ENCODE measurements at places on chromosomes 7 and 10. TPM values are rescaled to one million over a fixed set of nuclear protein-coding genes. Genes with fewer than 3 reads are reported as not detected.
A peak's percentile ranks its signal among the peaks of the same experiment; 100 is the strongest.

- DNase-seq: no peak
These were observed 102.0 kb downstream of the WNT2 start for GRCh38 chr7:117220836-117221235.

Gene GHRHR
- total RNA-seq: not detected

Gene CDK1
- total RNA-seq: 131 TPM

DNA sequence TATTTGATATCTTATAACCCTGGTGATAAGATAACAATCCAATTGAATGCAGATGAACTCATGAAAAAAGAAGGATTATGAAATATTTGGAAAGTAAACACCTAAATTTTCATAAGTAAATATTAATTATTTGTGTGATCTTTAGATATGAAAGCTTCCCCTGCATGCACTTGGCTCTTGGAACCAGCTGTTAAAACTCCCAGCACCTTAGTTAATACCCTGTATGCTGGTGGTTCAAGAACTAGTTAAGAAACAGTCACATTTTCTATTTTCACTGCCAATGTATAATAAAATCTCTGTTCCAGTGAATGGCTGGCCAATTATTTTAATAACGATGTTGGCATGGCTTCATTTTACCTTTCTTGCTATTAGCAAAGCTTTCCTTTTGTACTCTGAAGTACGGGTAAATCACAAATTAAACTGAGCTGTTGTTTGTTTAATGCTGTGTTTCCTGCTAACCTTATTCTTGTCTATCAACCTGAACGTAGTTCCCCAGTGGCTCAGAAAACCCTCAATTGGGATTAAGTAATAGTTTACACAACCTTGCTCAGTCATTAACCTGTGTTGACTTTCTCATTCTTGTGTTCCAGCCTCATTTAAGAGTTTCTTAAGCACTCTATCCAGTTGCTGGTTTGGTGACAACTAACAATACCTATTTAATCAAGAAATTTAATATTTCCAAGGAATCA, 38.9 kb downstream of the MET start:
- DNase-seq: no peak

GRCh38 chr7:31550432-31550831, 36.5 kb downstream of the ITPRID1 start:
- no peak for DNase-seq

Gene UNC5B
- total RNA-seq: 11.4 TPM

DNA sequence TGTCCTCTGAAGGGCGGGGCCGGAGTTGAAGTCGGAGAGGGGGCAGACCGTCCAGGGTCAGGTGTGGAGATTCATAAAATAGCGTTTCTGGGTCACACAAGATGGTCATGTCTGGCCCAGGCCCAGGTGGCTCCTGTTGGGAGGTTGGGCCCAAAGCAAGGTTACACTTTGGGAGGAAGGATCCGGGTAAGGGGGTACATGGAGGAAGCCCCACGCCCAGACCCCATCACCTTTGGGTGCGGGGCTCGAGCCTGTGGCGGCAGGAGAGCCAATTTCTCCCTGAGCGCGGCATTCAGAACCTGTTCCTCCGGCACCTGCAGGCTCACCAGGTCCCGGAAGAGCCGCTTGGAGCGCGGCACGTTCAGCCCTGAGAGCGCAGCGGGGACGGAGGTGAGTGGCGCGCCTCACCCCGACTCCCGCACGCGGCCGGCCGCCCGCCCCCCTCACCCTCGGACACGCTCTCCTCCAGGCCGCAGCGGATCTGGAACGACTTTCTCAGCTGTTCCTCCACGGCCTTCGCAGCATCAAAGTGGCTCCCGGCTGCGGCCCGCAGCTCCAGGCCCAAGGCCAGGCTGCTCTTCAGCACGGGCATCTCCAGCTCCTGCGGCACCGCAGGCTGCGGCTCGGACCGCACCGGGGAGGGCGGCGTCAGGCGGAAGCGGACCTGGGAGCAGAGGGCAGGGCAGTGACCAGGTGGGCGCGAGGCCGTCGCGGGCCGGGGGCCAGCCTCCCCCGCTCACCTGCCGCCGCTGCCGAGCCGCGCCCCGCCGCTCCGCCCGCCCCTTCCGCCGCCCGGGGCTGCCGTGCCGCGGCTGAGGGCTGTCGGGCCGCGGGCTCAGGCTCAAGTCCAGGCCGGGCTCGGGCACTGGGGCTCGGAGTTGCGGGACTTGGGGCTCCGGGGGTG, 644 bp downstream of the PPP1R35 start:
- DNase-seq: peak; percentile 29

- DNase-seq: peak; percentile 88
These were observed 91.7 kb downstream of the CCDC3 start for GRCh38 chr10:12909836-12910185.

Gene ATP6V1F
- 97.0 TPM for total RNA-seq

- no peak for DNase-seq
These were observed 11.7 kb downstream of the SRPK2 start for GRCh38 chr7:105376908-105377533.

DNA sequence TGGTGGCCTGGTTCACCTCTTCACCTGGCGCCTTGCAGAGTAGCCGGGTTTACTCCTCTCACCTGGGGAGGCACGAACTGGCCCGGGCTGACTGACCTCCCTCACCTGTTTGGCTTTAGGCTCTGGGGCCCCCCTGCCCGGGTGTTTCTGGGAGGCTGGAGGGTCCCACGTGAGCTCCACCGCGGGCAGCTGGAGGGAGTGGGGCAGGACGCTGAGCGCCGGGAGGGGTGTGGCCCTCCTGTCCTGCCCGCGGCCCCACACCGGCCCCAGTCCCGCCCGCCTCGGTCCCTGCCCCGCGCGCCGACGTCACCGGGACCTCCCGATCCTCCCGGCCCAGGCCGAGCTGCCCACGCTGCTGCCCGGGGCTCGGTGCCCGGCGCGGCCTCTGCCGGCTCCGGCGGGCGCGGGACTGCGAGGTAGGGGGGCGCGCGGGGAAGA, at the start of gene AMZ1:
TSS of gene AMZ1 (plus strand) at position 322 of the 438 bp plus-strand sequence. CDS start 12,250 bp downstream, outside the sequence.
- peak; percentile 34 for DNase-seq

DNA sequence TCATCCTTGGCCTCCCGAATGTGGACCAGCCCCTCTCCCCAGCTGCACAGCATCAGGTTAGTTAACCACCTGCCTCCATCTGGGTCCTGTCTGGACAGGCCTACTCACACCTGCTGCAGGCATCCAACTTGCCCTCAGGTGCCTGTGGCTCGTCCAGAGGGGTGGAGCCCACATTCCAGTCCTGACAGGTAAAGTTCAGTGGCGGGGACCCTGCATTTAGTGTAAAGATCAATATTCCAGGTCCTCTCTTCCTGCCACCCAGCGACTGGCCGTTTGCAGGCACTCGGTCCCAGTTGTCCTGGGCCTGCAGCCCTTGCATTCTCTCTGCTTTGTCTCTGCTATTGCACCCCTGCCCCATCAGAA, 15.0 kb downstream of the HTRA1 start:
- no peak for DNase-seq

- DNase-seq: no peak
These were observed 18.2 kb downstream of the ARID5B start for GRCh38 chr10:61919646-61920215.

Gene ZPBP
- total RNA-seq: not detected

DNA sequence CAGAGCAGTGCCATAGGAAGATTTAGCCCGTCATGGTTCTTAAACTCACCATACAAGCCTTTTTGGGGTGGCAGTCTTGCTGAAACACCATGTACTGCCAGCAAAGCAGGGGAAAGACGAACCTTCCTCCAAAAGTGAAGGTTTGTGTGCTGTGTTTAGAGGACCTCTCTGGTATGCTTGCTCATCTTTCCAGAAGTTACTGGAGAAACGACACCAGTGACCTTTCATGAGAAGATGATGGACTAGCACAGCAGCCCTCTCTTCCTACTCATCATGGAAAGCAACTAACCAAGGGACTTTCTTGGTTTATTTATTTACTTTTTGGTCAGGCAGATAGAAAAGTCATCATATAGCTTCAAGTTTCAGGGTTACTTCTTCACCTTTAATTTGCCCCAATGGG, 247.4 kb downstream of the PTEN start:
- DNase-seq: no peak

GRCh38 chr10:86003201-86003621, 363.4 kb downstream of the GRID1 start:
- no peak for DNase-seq

DNA sequence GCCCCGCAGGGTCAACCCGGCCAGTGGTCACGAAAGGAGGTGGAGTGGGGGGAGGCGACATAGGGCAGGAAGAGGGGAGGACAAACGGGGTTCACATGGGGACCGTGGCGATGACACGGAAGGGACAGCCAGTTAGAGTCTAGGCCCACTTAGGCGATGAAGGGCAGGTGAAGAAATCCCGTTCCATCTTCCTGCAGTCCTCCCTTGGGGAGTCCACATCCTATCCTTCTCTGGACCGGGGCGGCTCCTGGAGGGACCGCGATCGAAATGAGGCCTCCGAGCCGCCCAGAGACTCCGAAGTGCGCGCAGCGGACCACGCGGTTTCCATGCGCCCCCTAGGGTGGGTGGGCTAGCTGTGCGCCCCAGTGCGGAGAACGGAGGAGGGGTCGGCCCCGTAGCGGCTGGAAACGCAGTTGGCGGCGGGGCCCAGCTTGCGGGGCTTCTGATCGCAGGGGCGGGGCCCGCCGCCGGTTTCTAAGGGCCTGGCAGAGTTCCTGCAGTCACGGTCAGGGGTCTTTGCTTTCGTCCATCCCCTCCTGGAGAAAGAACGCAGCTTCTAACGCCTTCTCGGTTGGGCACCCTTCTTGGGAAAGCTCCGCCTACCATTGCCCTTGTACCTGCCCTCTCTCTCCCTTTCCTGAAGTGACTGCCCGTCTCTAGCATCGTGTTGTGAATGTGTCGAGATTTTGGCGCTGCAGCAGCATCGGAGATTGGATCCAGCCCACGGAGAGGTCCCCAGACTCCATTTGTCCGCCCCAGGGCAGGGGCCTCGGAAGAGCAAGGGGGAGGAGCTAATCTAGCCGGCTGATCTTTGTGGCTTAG, 17.9 kb upstream of the TMEM225B start:
- DNase-seq: no peak

Gene ADCY1
- total RNA-seq: 3.9 TPM

GRCh38 chr7:132871419-132871818, 210.5 kb downstream of the CHCHD3 start:
- DNase-seq: no peak

GRCh38 chr10:52256832-52257691, 57.0 kb upstream of the DKK1 start:
- DNase-seq: peak; percentile 21

Gene VIM
- 7,091 TPM for total RNA-seq

- no peak for DNase-seq
These were observed 78.7 kb downstream of the CLEC2L start for GRCh38 chr7:139602143-139602722.

- DNase-seq: peak; percentile 65
These were observed 87.8 kb downstream of the ABCC2 start for GRCh38 chr10:99870123-99870730.

DNA sequence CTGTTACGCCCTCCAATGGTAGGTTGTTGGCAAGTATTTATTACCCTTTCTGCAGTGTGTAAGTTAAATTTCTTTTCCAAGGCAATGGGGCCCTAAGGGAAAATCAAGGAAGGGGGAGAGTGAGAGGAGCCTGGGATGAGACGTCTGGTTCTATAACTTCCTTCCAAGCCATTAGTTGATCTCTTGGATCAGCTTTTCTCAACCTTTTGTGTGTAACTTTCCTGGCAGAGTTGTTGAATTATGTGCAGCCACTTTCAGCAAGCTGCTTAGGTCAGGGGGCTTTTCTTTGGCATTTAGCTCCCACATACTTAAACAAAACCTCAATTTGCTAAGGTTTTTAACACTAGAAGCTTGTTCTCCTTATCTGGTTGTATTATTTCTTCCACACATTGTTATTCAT, 127.1 kb downstream of the NXPH1 start:
- no peak for DNase-seq

DNA sequence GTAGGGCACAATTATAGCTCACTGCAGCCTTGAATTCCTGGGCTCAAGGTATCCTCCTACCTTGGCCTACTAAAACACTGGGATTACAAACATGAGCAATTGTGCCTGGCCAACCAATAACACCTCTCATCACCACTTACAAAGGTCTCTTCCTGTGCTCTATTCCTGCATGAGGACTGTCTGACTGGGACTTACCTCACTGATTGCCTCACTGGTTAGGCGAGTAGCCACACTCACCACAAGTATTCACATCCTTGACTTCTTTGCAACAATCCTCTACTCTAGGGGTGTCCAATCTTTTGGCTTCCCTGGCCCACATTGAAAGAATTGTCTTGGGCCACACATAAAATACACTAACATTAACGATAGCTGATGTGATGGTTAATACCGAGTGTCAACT, 22.6 kb upstream of the PDIA4 start:
- no peak for DNase-seq

- DNase-seq: no peak
These were observed 86.4 kb downstream of the TAX1BP1 start for GRCh38 chr7:27826357-27826756.

DNA sequence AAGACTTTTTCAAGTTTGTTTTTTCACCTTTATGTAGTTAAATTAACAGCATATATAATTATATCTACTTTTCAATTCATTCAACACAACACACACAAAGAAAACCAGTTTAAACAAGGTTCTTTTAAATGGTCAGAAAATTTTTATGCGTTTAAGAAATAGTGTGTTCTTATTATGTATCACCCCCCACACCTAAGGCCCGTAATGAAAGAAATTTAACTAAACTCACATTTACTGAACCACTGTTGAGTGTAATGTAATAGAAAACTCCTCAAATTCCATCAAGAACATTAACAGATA, 19.0 kb upstream of the ITGB8 start:
- no peak for DNase-seq

- DNase-seq: no peak
These were observed 250.8 kb downstream of the KCNMA1 start for GRCh38 chr10:77386838-77387237.

DNA sequence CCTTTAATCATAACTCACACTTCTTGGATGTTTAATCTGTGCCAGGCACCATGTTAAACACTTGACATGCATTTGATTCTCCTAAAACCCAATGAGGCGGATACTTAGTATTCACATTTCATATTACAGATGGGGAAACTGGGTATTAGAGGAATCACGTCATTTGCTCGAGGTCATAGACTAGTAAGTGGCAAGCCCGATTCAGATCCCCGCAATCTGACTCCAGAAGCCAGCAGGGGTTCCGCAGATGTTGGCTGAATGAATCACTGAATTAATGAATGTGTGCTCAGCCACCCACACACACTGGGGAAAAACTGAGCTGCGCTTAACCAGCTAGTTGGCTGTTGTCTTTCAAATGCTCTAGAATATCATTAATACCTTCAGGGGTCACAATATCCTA, 22.5 kb upstream of the ENO4 start:
- peak; percentile 86 for DNase-seq

Gene FAM24B
- total RNA-seq: not detected

Gene C10orf62
- not detected for total RNA-seq

DNA sequence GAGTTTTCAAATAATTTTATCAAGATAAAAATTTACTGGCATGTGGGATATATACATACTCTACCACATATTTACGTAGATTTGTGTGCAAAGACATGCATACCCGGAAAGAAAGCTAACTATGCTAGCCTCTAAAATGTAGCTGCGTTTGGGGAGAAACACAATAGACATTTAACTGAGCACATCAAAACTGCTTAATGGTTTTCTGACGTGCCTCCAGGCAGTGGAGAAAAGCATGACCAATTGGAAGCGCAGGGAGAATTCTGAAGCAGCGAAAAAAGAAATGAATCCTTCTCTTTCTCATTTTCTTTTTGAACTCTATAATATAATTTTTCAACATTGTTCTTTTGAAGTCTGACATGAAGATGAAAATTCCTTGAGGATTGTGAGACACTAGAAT, 60.3 kb upstream of the LYZL1 start:
- no peak for DNase-seq

- no peak for DNase-seq
These were observed 64.2 kb upstream of the DDC start for GRCh38 chr7:50629238-50629901.

- no peak for DNase-seq
These were observed 92.2 kb downstream of the CCDC3 start for GRCh38 chr10:12909182-12909835.

Gene LBX1
- 2.0 TPM for total RNA-seq

Data from MG63 (cell line).